Breast epithelium (tissue), 4 donors: ENCODE measurements at places on chromosomes 4 and X. TPM values are rescaled to one million over a fixed set of nuclear protein-coding genes. Genes with fewer than 3 reads are reported as not detected.

Gene MAB21L2
- not detected for total RNA-seq

Gene KIAA0232
- total RNA-seq = 40.8 TPM

Gene GPAT3
- 5.1 TPM for total RNA-seq

Gene SPANXB1
- not detected for total RNA-seq

DNA sequence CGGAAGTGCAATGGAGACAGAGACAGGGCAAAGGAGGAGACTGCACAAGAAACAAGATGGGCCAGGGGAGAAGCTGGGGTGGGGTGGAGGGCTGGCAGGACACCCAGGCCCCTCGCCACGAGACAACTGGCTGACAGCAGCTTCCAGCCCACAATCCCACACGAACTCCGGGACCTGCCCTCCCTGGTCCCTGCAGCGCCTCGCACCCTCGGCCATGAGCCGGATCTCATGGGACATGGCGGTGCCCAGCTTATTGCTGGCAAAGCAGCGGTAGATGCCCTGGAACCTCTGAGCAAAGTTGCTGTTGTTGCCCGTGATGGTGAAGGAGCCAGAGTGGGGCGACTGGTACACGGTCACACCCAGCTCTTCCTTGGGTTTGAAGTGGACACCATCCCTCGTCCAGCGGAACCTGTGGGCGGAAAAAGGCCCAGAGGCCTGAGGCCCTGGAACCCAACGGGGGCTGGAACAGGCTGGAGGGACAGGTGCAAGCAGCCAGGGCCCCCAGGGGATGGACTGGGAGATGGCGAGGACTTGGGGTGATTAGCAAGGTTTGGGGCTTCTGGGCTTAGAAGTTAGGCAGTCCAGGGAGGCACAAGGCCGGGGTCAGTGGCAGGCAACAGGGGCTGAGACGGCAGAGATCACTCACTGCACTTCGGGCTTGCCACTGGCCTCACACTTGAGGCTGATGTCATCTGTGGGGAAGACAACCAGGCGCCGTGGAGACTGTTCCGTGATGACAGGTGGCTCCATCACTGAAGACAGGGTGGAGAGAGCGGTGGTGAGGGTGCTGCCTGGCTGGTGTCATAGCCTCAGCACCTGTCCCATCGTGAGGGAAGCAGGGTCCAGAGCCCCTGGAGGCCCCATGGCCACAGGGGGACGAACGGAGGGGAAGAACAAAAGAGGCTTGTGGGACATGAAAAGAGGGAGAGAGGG lies 13.8 kb downstream of the L1CAM start:
- DNase-seq = no peak

DNA sequence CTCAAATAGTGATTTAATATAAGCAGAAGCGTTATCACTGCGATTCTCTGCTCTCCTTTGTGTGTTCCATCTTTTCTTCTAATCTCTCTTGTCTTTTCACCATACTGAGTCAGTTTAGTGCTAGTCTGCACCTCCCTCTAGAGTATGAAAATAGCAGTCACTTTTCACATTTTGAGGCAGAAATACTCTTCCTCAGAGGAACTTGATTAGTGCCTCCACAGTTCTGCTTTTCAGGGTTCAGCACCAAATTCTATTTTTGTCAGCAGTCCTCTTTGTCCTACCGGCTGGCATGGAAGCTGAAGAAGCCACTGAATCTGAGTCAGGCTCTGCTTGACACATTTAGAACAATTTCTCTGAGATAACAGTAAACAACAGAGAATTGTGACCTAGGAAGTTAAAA lies 49.7 kb upstream of the ANKRD17 start:
- no peak for DNase-seq

- DNase-seq = no peak
These were observed 227.4 kb upstream of the BCOR start for GRCh38 chrX:40325161-40325560.

- no peak for DNase-seq
These were observed 2.4 kb downstream of the SRD5A3 start for GRCh38 chr4:55348466-55348865.

DNA sequence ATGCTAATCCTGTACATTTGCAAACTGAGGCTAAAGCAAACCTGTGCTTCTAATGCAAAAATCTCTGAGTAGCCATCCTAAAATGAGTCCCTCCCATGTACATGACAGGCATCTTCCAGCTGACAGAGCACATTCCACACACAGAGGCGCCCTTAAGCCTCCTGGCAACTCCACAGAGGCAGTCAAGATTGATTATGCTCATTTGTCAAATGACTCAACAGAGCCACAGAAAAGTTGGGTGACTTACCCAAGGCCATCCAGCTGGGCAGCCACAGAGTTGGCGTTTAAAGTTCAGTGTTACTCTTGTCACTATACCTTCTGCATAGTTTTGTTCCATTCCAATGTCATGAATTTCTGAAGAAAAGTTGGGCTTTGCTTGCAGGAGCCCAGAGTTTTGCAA lies 394.6 kb upstream of the FGF13 start:
- no peak for DNase-seq

- DNase-seq = no peak
These were observed 92.8 kb downstream of the AMMECR1 start for GRCh38 chrX:110224926-110225617.

DNA sequence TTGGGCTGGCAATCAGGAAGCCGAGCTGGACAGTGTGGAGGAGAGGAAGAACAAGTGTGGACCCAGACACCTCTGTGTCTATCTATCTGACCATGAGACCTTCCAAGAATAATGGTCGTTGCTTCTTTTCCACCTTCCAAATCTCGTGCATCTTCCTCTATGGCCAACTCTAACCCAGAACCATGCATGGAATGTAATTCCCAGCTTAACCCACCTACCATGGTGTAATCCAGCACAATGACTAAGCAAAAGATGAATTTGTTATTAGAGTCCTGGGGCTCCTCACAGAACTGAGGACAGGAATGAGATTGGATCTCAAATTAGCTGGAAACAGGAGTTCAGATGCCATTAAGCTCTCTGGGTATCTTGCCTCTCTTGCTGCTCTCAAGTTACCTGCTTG lies 17.4 kb upstream of the TMEM184C start:
- DNase-seq = no peak

DNA sequence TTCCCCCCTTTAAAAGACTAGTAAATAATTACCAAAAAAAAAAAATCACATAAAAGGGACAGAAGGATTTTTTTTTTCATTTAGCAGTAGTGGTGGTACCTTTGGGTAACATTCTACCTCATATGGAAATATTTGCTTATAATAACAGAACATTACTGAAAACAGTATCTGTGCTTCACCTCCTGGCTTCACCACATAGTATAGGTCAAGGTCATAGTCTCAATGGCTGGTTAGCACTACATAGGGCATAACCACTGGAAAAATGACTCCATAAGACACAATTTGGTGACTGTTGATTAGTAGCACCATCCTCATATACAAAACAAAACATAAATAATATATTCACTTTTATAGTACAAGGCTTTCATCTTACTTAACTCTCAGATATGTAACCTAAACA lies 34.7 kb downstream of the MANBA start:
- no peak for DNase-seq

DNA sequence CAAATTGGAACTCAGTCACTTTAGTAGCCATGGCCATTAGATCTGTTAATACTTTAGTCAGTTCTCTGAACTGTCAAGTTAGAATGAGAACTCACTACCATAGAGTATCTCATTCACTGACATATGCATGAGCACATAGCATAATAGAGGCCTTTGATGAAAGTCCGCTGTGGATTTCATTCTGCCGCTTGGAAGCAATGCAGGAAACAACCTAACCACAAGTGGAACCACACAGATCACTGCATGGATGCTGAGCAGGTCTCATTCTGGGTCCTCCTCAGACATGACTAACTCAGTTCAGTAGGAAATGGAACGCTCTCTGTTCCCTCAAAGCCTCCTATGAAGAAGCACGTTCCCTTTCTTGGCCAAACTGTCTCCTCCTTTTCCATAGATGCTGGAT lies 1624.8 kb upstream of the TENM3 start:
- DNase-seq = no peak

DNA sequence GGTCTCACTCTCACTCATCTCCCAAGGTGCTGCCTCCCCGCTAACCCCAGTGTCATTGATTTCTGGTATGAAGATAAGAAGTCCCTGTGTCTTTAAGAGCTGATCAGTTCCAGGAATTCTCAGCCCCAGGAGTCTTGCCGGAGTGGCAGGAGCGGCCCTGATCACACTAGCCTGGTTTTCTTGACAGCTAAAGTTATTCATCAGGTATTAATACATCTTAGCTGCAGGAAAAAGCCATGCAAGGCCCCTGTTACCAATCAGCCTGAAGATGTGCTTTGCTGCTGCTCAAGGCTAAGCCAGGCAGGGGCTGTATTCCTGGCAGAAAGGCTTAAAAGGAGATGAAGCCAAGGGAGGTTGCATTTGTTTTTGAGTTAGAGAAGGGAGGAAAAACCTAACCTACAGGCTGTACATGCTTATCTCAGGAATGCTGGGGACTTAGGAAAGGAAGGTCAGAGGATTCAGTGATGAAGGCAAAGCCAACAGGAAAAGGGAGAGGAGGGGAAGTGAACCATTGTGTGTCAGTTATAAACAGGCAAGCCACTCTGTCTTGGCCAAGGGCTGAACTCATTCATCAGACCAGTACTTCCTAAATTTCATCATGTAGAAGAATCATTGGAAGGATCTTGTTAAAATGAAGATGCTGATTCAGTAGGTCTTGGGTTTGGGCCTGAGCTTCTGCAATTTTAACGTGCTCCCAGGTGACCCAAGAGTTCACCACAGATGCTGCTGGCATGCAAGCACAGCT lies 8.6 kb downstream of the SRPX start:
- DNase-seq = no peak

DNA sequence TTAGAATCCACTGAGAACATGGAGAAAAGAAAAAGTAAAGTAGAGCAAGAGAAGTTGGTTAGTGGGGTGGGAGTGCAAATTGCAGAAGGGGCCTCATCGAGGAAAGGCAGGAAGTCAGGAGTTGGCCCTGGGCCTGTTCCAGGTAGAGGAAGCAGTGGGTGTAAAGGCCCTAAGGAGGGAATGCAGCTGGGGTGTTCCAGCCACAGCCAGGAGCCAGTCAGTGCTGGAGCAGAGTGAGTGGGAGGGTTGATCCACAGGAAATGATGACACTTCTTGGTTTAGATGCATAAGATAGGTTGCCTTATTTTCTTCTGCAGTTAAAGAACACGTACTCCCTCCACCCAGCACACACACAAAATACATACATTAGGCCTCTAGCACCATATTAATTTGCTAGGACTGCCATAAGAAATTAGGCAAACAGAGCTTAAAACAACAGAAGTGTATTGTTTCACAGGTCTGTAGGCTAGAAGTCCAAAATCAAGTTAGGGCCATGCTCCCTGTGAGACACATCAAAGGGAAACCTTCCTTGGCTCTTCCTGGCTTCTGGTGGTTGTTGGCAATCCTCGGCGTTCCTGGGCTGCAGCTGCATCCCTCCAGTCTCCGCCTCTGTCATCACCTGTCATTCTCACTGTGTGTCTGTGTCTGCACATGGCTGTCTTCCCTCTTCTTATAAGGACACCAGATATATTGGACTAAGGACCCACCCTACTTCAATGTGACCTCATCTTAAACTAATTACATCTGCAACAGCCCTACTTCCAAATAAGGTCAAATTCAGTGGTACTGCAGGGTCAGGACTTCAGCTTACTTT lies 205.9 kb downstream of the AASDH start:
- no peak for DNase-seq

DNA sequence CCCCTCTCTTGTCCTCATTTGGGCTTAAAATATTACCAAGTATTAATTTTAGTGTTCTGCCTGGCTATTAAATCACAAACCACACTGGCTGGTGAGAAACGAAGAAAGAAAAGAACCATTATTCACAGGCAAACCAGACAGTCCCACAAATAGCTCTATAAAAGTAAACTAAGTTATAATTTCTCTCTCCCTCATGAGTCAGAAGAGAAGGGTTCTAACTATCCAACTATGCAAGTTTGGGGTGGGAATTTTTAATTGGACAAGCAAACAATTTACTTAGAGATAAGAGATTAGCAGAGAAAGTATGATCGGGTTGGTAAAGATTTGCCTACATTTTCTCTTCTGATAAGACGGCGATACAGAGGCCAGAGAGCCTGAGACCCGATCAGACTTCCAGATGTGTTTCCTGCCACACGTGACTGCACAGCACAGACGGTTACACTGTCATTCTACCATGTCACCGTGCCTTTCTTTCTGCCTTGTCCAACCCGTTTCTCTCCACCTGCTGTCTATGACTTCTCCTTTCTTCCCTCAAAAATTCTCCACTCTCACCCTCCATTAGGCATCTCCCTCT lies 52.3 kb downstream of the MEPE start:
- no peak for DNase-seq

DNA sequence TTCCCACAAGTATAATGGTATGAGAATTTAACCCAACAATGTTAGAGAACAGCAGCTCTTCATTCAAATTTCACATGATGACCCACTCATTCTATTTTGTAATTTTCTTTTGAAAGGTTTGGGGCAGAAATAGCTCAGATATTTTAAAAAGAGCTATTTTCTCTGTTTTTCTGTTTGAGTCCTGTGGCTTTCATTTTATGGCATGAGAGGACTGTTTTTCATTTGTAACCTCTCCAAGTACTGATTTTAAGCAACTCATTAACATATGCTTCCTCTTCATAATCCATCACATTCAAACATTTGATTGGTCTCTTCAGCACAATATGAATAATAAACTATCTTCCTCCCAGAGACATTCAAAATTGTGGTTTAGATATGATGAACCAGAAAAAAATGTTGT lies 129.0 kb upstream of the TEX13A start:
- DNase-seq = no peak

GRCh38 chr4:2648159-2648814 lies 107.8 kb downstream of the TNIP2 start:
- no peak for DNase-seq
